Upper lobe of left lung (tissue), 6 donors: ENCODE measurements at places on chromosomes 7 and 10.

GRCh38 chr7:101506531-101506930 lies 122.6 kb downstream of the MYL10 start:
- no peak for DNase-seq

DNA sequence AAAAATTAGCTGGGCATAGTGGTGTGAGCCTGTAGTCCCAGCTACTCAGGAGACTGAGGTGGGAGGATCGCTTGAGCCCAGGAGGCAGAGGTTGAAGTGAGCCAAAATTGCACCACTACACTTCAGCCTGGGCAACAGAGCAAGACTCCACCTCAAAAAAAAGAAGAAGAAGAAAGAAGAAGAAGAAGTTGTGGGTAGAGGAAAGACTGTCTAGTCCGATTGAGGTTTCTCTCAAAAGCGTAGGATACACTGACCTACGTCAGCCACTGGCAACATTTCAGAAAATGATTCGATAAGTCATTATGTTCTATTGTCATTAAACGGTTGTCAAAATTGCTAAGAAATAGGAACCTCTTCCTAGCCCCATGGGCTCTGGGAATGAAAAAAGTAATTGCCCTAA lies 22.3 kb upstream of the RHBDD2 start:
- no peak for DNase-seq

GRCh38 chr10:29897999-29898716 lies 161.2 kb downstream of the JCAD start:
- no peak for DNase-seq

DNA sequence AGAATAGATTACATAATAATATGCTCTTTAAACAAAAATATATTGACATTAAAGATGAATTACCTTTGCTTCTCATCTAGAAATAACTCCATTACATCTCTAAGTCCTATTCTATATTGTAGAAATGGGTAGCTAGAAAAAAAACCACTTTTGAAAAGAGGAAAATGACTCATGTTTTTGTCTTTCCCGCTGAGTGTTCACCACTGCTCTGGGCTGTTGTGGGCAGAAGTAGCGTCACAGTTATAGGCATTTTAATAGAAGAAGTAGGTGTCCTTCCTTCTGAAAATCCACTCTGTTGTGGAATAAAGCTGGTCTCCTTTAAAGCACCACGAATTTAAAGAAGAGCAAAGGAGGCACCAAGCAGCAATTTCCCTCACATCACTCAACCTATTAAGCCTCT lies 117.6 kb upstream of the NFE2L3 start:
- no peak for DNase-seq

DNA sequence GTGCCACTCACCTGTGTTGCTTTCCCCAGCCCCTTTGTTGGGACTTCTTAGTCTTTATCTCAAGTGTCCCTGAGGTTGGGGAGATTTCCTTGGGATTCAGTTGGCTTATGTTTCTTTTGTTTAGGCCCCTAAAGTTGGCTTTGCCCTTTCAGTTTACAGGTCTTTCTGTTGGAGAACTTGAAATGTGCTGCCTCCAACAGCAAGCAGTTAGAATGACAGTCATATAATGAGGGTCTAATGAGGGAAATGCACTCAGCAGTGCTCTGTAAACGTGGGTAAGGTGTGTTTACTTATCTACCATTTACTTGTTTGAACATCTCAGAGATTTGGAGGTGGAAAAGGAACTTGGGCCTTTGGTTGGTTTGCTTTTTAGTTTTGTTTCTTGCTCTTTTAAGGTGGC lies 191.4 kb upstream of the STK17A start:
- no peak for DNase-seq

DNA sequence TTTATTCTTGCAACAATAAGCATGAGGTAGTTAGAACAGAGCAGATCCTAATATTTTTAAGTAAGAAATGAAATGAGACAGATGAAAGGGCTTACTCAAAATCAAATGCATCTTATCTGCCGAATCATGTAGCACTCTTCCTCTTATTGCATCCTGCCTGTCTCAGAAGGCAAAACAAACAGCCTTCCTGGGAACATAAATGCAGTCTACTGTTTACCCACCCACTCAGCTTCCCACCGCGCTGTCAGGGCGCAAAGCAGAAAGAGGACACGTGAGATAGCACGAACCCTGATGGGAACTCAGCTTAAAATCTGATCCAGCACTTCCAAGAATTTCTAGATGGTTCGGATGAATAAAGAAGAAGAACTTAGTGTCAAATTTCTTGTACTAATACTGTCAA lies 114.4 kb upstream of the CDK1 start:
- DNase-seq, result no peak

- DNase-seq, result no peak
These were observed 1208.3 kb downstream of the GATA3 start for GRCh38 chr10:9262770-9263169.

GRCh38 chr7:129136887-129137642 lies 7.4 kb upstream of the TSPAN33 start:
- no peak for DNase-seq

DNA sequence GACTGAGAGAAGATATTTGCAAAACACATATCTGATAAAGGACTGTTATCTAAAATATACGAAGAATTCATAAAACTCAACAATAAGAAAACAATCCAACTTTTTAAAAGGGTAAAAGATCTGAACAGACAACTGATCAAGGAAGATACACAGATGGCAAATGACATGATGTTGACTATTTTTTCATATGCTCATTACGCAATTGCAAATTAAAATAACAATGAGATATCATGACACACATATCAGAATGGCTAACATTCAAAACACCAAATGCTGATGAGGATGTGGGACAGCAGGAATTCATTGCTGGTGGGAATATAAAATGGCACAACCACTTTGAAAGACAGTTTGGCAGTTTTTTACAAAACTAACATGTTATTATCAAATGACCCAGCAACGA lies 8.9 kb downstream of the DENND11 start:
- DNase-seq, result no peak

DNA sequence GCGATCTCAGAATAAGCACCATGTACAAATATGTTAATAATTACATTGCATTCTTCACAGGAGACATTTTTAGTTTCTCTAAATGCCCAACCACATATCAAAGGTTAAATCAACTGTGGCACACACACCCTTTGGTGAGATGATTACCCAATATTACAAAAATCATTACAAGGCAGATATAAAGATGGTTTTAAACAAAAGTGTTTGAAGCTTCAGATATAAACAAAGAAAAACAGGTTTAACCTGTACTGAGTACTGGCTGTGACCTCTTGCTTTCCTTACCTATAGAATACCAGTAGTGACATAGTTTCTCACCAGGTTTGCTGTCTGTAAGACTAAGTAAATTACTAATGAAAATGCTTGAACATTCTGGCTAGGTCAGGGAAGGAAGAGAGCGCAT lies 360.0 kb upstream of the IGFBP3 start:
- no peak for DNase-seq

- DNase-seq, result peak; percentile 33
These were observed 25.4 kb upstream of the CRHR2 start for GRCh38 chr7:30707391-30708357.

DNA sequence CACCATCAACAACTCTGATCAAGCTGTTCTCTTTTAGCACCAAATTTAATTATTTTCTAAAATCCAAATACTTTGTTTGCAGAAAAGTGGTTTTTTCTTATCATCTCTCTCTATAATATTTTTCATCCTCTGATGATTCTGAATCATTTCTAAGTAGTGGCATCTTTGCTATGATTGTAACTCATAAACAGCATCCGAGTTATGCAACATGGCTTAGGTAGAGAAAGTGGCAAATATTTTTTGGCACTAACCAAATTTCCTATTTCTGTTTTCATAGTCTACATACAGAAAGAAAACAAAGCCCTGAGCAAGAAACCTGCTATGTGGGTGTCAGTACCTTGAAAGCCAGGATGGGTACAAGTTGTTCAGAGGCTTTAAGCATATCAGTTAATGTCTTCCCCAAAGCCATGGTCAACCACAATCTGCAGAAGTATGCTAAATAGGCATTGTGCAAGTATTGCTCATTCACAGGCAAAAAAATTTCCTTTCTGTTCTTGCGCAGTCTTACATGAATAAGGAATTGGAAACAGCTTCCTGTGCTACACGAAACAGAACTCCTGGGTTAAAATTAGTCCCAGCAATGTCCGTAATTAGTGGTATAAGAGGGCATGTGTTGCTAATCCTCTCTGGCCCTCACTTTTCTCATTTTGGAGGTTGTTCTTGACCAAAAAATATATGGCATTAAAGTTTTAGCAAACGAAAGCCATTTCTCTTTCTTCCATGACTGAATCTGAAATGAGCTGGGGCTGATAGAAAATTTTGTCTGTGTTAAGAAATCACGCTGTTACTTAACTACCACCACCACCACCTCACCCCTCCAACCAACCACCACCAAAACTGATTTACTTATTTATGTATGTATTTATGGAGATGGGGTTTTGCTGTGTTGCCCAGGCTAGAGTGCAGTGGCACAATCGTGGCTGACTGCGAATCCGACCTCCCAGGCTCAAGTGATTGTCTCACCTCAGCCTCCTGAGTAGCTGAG lies 325.6 kb upstream of the MAGI2 start:
- no peak for DNase-seq

- no peak for DNase-seq
These were observed 102.6 kb downstream of the PTPRE start for GRCh38 chr10:128009372-128010126.

DNA sequence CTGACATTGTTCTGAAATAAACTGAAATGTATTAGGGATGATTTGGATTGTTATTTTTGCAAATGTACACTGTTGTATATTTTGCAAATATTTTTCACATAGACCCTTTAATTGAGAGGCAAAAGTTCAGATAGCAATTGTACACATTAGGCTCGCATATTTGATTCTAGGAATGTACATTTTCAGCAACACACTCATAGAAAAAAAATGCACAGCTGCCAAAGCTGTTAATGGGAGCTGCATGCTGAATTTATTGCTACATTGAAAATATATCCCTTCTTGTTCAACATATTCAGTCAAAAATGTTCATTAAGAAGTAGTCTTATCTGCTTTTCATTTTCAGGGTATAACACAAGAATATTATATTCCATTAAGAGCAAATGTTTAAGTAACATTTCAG lies 512.9 kb downstream of the ATRNL1 start:
- no peak for DNase-seq

- no peak for DNase-seq
These were observed 34.4 kb downstream of the VSTM4 start for GRCh38 chr10:49080965-49081364.

DNA sequence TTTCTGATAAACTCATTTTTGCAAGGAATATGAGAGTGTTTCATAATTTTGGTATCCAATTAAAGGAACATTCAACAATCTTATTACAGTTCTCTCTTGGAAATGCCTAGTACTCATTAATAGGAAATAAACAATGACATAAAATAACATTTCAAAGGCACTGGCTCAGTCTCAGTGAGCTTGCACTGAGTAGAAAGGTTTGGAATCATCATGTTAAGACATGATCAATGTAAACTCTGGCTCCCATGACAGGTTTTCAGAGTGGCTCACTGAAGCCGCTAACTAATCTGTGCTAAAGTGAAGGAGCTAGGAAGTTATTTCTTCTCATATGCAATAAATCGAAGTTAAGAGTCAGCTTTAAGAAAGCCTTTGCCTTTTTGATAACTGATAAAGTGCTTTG lies 203.3 kb upstream of the HGF start:
- DNase-seq, result no peak

DNA sequence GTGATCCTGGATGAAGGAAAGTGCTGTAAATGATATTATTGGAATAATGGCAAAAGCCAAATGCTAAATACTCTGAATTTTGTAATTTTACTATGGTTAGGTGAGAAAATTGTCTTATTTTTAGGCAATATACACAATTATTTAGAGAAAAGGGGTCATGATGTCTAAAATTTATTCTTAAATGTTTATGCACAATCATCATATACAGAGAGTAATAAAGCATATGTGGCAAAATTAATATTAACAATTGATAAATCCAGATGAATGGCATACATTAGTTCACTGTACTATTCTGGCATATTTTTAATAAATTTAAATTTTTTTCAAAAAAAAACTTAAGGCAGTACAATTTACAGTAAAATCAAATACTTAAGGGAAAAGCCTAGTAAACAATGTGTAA lies 7.4 kb downstream of the IPMK start:
- no peak for DNase-seq

- DNase-seq, result no peak
These were observed 230.9 kb downstream of the ZEB1 start for GRCh38 chr10:31549896-31550295.

DNA sequence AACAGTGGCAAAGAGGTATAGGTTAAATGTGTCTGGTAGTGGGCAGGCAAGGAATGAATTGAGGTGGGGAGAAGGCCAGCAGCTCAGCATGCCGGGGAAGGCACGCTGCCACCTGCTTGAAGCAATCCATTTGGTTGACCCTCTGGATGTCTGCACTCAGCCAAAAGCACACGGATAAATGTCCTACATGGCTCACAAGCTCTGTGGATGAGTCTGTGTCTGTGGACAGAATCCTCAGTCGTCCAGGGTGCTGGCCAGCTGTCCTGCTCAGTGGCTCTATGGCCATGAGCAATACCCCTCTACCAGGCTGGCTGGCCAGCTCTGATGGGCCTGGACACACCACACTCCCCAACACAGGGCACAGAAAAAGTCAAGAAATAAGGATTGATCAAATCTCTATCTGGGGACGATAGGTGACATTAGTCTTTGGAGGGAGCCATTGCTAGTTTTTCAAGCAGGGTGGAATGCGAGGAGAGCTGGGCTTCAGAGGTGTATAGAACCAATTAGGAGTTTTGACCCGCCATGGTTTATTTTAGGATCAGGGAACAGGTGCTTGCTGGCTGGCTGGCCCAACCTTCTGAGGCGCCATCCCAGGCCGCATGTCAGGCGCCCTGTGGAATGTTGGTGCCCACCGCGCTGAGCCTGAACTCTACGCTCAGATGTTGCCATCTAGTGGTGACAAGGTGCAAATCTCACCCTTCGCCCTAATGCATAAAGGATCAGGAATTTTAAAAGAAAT lies 493.4 kb downstream of the TNS3 start:
- peak; percentile 62 for DNase-seq

GRCh38 chr7:155959894-155960293 lies 147.6 kb upstream of the SHH start:
- no peak for DNase-seq

GRCh38 chr7:159103382-159104187 lies 41.1 kb downstream of the VIPR2 start:
- DNase-seq, result no peak

DNA sequence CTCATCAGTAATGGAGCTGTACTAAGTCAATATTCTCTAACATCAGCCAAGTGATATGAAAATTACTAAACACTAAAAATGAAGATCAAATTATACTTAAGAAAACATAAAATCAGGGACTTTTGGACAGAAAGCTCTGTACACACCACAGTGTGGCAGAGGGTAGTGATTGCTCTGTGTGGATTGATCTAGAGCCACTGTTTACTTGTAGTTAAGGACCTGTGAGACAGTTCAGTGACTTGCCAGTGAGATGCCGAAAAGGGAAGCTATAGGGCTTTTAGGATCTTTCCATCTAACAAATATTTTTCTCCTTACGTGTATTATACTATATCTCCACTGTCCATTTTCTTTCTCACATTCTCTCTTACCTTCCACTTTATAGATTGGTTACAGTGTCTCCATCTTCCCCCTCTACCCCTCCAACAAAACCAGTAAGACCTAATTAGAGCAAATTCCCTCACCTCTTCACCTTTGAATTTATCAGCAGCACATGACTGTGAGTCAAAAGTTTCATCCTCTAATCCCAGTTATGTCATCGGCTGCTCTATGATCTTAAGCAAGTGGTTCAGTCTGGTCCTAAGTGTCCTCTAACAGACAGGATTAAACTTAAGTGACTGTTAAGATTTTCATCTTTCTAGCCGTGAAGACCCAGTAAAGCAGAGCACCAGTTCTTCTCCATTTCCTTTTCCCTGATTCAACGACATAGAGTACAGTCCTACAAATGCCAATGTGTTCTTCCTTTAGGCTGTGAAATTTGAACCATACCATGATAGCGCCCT lies 6.9 kb downstream of the PIK3CG start:
- no peak for DNase-seq

- DNase-seq, result no peak
These were observed 11.1 kb downstream of the UNC5B start for GRCh38 chr10:71223347-71224058.
